ENCODE measurements at places on chromosomes 12 and 14. TPM values are rescaled to one million over a fixed set of nuclear protein-coding genes. Genes with fewer than 3 reads are reported as not detected.

DNA sequence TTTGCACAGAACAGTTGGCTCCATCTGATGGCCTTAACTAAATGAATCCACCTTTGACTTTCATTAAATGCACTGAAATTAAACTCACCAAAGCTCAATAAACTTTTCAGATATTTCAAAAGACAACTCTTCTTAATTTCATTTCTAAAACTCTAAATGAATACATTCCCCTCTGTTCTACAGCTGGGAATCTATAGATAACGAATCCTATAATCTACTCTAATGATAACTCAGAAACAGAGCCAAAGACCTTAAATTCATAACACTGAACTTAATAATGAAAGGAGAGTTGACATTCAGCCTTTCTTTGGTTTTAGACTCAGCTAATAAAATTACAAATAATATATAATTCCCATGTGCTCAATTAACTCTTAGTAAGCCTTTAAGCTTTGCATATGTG lies 150.5 kb downstream of the KCNH5 start:
- DNase-seq, result no peak

- peak; percentile 45 for DNase-seq
Observed at GRCh38 chr12:76470028-76470939, 89.3 kb downstream of the OSBPL8 start.

DNA sequence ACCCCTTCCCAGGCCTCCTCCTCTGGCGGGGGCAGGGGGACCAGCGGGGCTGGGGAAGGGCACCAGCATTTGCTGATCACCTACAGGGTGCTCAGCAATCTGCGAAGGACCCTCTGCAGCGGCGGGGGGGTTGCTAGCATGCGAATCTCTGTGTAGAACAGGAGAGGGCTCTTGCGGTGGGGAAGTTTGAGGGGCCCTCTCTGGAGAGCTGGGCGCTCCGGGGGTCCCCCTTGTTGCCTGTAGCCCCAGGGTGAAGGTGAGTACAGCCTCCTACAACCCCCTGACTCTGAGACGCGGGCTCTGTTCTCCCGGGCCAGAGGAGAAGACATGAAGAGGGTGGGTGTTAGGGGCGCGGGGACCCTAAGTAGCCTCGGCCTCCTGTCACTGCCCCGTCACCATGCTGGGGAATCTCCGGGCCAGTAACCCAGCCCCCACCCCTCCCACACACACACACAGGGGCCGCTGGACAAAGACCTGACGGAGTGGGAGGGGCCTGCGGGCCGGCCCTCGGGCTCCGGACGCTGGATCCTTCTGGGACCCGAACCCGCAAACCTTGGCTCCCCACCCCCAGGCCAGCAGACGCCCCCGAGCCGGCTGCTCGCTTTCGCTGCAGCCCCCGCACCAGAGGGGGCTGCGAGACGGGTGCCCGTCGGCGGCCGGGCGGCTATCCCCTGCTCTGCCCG lies 734 bp downstream of the FIGNL2 start:
- DNase-seq, result no peak

DNA sequence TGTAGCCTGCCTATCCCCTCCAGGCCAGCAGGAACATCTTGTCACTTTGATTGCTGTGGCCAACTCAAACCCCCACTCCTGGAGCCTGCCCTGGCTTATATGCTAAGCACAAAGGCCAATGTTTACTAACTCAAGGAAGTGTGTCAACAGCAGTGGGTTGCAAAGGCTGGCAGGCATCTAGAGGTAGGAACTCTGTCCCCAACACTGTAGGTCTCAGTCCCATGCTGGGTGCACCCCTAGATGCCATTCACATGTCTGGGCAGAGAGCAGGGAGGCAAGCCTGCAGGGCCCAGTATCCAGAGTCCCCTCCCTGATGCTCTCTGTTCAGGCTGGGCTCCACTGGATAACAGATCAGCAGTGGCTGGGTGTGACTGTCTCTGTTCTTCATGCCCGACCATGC lies 1.6 kb upstream of the HPD start:
- DNase-seq, result no peak

- no peak for DNase-seq
Observed at GRCh38 chr14:50475460-50475859, 56.9 kb downstream of the MAP4K5 start.

MANSC4 gene
- not detected for total RNA-seq

ABHD12B gene
- total RNA-seq, result not detected

DNA sequence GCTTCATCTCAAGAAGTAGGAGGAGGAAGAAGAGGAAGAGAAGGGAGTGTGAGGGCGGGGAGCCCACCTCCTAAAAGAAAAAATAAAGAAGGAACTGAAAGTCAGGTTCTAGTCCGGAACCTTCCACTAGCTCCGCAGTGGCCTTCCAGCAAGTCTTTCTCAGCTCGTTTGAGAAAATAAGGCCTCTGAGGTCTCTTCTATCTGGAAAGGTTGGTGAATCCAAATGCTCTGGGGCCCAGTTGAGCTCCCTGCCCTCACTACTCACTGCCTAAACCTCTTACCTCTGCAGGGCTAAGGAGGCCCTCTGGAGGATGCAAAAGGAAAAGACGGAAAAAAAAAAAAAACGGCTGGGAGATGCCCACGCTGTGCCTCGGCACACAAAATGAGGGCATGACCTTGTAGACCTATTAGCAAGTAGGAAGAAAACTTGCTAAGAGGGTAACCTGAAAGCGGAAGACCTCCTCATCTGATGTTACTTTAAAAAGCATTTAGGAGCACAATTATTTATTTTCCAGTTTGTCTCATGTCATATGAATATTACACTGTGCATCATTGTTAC lies 35.9 kb downstream of the FBLN5 start:
- no peak for DNase-seq

DNA sequence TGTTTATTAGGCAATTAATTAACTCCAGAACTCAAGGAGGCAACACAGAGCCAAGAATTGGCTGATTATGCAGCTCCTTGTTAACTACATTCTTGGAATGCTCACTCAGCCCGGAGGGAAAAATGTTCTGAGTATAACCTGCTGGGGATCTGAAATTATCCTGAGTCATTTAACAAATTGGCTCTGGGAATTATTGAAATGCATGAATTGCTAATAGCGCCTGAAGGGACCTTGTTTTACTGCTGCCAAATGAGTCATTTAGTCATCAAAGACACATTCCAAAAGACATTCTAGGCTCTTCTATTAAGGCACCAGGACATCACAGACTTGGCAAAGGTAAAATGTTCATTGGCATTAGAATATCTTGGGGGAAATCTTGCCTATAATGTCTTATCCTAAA lies 13.0 kb downstream of the TMEM52B start:
- DNase-seq, result no peak

- DNase-seq, result no peak
Observed at GRCh38 chr14:93137864-93138263, 22.1 kb upstream of the ITPK1 start.

SRRM4 gene
- not detected for total RNA-seq

GRCh38 chr14:32033543-32033942 lies 43.6 kb upstream of the ARHGAP5 start:
- no peak for DNase-seq

DNA sequence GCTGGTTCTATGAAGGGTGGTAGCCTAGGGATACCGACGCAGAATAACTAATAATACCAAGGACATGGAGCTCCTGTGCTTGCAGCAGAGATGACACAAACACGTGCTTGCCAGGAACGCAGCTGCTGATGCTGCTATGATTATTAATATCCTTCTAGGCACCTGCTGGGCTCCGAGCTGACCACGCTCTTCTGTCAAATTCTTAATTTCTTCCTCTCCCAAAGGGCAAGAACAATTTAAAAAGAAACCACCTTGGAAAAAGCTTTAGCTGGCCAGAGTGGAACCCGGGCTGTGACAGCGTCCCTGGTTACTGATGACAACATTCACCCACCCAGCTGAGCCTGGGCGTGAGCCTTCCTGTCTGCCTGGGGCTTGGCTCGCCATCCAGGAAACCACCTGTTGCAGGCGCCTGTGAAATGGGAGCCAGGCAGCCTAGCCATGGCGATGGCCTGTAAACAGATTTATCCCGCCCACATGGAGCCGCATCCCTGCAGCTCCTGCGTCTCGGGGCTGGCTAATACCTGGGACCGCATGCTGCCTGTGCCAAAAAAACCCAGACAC lies 28.8 kb downstream of the CLMN start:
- DNase-seq, result no peak

- DNase-seq, result no peak
Observed at GRCh38 chr12:109512608-109513007, 35.2 kb downstream of the UBE3B start.

DLK1 gene
- not detected for total RNA-seq

DNA sequence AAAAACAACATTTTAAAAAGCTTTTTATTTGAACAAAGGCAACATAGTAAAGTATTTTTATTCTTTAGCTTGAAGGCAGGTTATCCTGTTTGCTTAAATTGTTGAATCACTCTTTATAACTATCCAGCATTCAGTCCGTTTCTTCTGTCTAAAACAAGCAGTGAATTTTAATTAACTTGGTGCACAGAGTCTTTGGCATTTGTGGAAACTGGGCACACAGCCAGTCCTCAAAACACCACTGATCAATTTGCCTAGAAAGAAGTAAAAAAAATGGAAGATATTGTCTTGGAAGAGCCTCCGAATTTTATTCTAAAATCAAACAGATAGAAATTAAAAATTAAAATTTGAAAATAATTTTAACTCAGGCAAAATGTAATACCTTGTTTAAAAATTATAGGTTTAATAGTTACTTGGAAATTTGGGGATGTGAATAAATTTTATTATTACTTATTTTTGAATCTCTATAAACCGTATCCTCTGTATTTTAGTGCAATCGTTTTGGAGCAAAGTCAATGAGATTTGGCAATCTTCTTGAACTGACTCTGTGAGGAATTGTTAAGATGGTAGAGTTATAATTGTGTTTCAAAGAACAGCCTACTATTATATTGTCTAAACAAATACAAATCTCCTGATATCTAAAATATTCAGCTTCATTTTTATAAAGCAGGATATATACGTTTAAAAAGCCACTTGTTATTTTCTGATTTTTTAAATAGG lies 927.0 kb downstream of the SLC16A7 start:
- no peak for DNase-seq

DNA sequence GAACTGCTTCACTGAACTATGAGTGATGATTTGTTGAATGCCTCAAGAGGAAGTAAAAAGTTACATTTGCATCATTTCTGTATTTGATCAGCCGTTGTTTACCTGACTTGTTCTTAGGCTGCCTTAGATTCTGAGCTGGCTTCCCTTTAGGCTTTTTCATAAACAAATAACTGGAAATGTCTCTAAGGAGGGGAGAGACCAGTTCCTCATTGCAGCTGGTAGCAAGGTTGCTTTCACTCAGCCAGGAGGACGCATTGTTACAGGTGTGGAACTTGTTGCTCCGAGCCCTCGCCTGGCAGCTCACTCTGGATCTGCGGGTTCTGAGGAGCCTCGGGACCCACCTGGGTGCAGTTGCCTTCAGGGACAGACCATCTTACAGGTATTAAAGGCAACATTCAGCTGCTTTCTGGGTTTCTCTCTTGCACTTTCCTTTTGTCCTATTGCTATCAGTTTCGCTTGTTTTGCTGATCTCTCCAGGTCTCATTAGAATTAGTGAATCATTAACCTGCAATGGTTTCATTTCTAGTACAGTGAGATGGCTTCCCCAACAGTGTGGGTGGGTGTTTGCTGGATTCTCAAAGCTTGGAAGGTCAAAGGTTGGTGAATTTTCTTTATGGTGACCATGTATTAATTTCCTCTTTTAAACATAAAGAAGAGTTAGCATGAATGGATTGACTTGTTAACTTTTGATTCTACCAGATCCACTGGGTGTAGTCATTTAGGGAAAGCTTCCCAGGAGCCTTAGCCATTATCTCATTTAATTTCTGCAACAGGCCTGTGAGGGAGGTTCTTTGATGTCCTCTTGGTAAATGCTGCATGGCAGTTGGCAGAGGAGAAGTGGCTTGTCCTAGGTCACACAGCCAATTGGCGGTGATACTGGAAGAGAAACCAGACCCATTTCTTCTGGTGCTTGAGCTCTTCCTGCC lies at the start of gene PLEKHG7:
PLEKHG7 (plus strand) TSS at position 236 of the 926 bp plus-strand sequence. CDS start 3,643 bp downstream, outside the sequence.
- no peak for DNase-seq

All from glomerular endothelial cell (primary cell).